ENCODE measurements at places on chromosomes 12 and 14.

DNA sequence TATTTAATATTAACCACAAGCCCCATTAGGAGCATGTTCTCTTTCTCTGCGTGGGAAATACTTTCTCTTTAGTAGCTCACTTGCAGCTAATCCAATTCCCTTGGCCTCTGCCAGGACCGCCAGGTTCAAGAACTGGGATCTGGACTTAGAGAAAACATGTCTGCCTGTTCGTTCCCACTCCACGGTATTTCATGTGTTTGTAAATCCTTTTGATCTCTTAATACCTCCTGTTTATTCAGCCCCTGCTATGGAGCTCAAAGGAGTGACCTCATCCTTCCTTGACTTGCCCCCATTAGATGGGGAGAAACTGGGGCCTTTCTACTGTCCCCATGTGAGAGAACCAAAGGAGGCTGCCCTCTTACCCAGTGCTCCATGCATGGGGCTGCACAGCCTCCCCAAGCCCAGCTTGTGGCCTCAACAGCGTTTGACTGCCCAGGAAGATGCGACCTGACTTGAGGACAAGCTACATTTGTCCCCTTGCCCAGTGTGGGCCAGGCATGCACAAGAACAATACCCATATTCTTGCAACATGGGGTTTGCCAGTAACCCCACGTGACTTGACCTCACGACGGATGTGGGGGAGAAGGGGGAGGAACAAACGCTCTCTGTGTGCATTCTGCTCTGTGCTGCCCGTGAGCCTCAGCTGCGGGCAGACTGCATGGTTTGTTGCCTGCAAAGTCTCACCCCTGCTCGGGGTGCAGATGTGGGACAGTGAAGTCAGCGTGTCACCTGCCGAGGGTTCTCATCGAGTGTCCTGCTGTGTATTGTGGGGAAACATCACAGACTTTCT is 30.3 kb downstream of the CD9 start:
- DNase-seq: no peak

DNA sequence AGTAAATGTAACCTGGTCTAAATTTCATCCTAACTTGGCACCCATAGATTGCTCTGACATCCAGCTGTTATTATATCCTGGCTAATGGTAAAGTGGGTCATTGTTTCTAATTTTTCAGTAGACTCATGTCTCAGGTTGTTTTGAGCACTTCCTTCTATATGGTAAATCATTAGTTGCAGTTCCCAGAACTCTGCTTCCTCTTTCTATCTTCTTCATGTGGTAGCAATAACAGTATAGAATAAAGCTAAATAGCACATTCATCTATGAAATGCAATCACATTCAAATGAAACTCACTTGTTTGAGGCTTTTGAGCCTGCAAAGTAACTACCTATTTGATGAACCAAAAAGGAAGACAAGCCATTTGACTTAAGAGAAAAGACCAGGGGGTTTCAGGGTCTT is 65.1 kb upstream of the GZMB start:
- no peak for DNase-seq

- no peak for DNase-seq
Observed at GRCh38 chr12:31586728-31587127, 4.2 kb downstream of the DENND5B start.

DNA sequence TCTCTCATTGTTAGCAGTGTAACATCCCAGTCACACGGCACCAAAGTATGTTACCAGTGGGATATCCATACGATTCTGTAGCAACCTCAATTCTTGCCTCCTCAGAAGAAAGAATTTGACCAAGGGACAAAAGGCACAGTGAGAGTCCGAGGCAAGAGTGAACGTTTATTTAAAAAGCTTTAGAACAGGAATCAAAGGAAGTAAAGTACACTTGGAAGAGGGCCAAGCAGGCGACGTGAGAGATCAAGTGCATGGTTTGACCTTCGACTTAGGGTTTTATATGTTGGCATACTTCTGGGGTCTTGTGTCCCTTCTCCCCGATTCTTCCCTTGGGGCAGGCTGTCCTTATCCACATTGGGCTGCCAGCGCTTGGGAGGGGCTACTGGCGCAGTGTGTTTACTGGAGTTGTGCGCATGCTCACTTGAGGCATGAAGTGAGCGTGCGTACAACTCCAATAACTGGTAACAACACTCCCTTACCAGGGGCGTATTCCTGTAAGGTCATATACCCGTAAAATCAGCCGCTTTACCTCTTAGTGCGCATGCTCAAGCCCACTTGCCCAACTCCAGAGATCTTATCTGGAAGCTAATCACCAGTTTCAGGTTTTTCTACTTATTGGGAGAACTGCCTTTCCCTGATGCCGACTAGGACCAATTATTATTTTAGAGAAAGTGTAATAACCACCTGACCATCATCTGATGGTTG is 71.7 kb downstream of the FAR2 start:
- DNase-seq: no peak

DNA sequence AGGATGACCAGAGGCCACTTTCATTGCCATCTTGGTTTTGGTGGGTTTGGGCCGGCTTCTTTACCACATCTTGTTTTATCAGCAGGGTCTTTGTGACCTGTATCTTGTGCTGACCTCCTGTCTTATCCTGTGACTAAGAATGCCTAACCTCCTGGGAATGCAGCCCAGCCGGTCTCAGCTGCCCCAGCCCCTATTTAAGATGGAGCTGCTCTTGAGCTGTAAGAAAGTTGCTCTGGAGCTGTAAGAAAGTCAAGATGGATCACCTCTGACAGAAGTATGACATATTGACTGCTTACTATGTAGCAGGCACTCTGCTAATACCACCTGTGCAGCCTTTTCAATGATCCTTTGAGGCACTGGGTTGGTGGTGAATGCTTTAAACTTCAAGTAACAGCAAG is 52.1 kb downstream of the RIN3 start:
- no peak for DNase-seq

- peak; percentile 33 for DNase-seq
Observed at GRCh38 chr14:75088566-75089373, 19.3 kb downstream of the ZC2HC1C start.

DNA sequence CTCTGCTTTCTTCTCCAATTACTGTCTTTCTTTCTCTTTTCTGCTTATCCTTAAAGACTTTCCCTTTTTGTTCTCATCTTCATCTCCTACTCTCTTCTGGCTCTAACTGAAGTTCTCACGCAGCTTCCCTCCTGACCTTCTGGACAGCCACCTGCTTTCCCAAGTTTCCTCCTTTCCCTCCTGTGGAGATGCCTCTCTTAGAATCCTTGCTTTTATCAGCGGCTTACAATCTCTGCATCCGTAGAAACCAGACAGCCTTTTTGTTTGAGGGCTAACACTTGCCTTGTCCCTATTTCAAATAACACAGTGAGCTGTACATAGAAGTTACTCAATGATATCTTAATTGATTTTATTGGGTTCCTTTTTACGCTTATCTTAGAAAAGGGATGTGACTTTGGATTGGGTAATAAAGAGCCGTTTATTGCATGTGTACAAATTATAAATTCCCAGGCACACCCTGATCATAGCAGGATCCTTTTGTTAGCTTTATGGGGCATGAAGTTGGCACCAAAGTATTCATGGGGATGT is 2.1 kb upstream of the LGALS3 start:
- no peak for DNase-seq

DNA sequence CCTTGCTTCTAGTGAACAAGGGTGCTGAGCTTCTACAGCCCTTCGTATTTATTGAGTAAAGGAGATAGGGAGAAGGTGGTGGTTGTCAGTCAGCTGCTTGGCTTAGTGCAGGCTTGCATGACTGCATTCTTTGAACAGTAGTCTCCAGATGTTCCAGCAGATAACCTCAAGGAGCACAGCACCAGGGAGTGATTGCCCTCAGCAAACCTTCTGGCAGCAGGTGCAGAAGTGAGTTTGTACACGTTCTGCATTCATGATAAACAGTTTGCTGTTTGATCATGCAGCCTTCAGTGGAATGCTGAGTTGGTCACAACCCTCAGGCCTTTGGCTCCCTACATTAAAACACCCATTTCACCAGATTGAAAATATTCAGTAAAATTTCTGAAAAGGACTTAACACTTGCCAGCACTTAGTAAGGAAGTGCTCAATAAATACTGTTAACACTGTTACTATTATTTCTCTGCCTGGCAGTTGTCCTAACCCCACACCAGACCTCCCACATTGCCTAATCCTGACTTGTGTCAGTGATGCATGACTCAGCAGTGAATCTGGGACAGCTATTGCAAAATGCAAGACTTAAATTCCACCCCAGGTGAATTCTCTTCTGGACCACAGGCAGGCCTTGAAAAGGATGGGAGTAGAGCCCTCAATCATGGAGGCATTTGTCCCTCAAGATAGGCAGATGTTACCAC is 18.9 kb upstream of the CARMIL3 start:
- DNase-seq: no peak

DNA sequence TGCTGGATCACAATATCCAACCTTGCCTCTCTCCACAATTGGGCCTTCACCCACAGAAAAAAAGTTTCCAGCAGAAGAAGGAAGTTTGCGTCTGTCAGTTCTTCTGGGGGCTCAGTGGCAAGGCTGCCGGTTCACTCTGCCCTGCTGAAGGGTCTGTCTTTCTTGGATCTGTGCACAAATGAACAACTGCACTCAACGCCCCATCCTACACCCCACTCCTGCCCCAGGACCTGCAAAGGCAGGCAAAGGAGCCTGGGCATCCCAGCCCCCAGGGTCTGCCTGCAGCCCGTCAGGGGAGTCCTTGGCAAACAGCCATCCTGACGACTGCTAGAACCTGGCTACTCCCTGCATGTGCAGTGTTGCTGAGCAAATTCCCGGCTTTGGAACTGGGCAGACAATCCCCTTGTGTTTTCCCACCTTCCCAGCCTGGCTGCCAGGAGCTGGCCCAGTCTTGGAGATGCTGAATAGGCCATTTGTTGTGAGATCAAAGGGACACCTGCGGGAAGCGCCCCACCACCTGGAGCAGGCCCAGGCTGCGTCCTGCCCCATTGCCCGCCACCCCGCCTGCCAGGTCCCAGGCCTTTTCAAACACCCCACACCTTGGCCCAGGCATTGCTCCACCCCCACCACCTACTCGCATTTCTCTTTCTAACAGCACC is 311.9 kb downstream of the BCL11B start:
- DNase-seq: no peak

GRCh38 chr14:44151130-44151820 is 355.8 kb downstream of the FSCB start:
- no peak for DNase-seq

GRCh38 chr14:105178868-105179140 is 2.3 kb downstream of the NUDT14 start:
- no peak for DNase-seq

GRCh38 chr14:92475451-92476187 is 38.0 kb upstream of the RIN3 start:
- no peak for DNase-seq

DNA sequence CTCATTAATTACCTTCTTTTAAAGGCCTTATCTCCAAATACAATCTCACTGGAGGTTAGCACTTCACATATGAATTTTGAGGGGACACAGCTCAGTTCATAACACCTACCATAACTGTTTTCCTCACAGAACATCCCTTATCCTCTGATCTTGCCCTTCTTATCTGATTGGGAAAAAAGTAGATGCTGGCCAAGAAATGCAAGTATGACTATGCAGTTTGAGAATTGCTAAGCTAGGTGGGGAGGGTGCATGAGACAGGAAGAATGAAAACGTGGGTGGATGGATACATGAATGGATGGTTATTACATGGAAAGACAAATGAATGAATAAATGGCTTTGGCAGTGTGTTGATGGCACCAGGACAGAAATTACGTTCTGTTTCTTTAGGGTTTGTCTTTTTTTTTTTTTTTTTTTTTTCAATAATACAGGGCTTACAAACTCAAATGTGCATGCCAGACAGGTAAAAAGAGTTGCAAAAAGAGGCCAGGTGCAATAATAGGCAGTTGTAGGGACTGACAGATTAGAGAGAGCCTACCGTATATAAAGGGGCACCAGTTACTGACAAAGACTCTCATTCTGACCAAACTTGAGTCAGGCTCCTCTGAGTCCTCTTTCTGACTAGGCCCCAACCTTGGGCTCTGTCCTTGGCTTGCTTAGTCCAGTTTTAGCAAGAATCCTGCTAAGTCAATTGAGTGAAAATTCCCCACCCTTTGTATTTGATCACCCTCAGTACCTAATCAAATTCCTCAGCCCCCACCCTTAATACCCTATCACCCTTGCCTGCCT is 304.9 kb downstream of the ZFP36L1 start:
- no peak for DNase-seq
